ENCODE measurements at places on chromosomes 3 and 15. TPM values are rescaled to one million over a fixed set of nuclear protein-coding genes. Genes with fewer than 3 reads are reported as not detected.

GRCh38 chr3:9168241-9168741 lies 81.2 kb downstream of the SRGAP3 start:
- no peak for DNase-seq

ZBED2 gene
- total RNA-seq, result not detected

C3orf49 gene
- total RNA-seq, result not detected

DNA sequence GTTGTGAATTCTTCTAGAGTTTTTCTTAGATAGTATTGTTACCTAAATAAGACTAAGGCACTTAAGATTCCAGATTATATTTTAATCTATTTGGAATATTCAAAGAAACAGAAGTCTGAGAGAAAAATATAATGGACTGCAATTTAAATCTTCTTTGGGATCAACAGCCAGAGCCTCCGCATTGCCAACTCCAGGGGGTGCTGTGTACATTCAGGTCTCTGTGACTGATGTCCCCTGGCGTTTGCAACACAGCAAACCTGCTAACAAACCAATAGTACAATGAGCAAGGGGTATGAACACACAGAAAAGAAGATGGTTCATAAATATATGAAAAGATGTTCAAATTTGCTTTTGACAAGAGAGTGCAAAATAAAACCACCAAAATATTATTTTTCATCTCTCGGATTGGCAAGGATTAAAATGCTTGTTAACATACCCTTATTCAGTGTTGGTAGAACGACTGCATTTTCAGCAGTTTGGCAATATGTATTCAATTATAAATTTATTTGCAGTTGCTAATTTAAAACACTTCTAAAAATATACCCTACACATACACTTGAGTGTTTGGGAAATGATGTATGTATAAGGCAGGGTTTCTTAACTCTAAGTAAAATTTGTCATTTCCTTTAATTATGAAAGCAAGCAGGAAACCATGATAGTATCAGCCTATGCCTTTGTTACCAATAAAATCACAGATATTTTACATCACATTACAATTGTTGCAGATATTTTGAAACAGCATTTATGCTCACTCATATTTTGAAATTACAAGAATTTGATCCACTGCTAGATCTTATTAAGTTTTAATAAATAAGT lies 16.1 kb upstream of the TM4SF1 start:
- peak; percentile 82 for DNase-seq

PTH1R gene
- not detected for total RNA-seq

GRCh38 chr3:10600296-10600714 lies 94.9 kb upstream of the ATP2B2 start:
- peak; percentile 68 for DNase-seq

LYZL4 gene
- total RNA-seq, result not detected

DNA sequence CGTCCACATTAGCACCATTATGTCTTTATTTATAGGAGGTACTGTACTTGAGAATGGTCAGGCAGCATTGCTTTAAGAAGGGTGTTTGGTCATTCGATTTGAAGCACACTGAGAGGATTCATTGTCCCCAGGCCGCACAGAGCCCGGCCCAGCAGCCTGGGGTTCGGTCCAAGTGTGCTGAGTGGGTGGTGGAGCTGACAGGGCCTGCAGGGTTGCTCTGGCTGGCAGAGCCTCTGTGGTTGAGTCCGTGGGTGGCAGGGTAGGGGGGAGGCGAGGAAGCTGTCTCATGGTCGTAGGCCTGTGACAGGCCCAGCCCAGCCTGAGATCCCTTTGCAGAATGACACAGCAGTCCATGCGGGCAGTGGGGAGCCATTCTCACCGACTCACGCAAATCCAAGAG lies 227.7 kb upstream of the TOPAZ1 start:
- DNase-seq, result no peak

DNA sequence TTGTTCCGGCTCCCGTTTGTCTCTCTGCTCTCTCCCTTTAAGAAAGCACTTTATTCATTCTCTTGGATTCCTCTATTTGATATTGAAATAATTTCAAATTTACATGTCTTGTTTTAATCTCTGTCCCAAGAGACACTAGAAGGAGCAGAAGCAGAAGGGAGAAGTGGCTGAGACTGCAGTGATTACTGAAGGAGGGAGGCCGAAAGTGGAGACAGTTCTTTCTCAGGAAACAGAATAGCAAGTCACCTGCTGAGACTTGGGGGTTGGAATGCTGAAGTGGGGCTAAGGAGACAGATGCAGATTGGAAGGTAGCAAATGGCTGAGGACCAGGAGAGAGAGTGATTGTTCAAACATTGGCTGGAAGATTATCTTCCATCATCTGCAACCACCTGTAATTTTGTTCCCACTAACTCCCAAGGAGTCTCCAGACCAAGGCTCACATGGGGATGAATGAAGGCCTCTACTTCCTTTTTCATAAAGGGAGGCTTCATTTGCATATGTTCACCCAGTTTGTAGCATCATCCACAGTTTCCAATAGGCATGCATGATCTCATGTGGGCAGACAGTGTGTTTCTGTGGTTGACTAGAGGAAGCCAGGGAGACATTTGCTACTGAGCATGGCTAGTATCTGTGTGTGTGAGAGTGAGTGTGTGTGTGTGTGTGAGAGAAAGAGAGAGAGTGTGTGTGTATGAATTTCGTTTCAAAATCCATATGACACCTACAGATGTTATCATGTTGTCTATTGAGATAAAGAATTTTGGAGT lies 24.0 kb downstream of the LTF start:
- DNase-seq, result no peak

DNA sequence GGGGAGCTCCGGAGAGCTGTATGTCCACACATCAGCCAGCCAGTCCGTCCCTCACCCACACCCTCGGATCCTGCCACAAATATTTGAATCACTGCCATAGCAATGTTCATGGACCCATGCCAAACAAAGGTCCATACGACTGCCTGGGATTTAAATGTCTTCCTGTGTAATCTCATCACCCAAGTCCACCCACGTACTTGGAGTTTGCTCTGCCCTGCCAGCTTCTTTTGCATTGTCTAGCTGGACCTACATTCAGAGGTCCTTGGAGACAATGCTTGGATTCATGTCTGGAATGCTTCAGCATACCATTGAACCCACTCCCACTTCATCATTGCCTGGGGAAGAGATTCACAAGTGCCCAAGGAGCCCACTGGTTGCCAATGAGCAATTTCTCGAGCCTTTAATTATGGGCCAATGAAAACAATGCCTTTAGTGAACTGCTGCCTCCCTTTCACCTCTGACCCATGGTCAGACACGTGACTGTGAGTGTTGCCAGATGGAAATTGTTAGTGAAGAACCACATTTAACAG lies 90.4 kb upstream of the PHLDB2 start:
- DNase-seq, result peak; percentile 98

GRCh38 chr15:59329570-59330350 lies 42.9 kb downstream of the MYO1E start:
- peak; percentile 12 for DNase-seq

HTR3E gene
- not detected for total RNA-seq

DNA sequence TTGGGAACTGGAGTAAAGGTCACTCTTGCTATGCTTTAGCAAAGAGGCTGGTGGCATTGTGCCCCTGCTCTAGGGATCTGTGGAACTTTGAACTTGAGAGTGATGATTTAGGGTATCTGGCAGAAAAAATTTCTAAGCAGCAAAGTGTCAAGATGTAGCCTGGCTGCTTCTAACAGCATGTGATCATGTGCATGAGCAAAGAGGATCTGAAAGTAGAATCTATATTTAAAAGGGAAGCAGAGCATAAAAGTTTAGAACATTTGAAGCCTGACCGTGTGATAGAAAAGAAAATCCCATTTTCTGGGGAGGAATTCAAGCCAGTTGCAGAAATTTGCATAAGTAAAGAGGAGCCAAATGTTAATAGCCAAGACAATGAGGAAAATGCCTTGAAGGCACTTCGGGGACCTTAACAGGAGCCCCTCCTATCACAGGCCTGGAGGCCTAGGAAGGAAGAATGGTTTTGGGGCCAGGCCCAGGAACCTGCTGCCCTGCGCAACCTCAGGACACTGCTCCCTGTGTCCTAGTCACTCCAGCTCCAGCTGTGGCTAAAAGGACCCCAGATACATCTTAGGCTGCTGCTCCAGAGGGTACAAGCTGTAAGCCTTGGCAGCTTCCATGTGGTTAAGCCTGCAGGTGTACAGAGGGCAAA lies 212.2 kb upstream of the LINGO1 start:
- no peak for DNase-seq

GRCh38 chr3:16053794-16054193 lies 120.7 kb upstream of the GALNT15 start:
- no peak for DNase-seq

POPDC2 gene
- 0.07 TPM for total RNA-seq

- DNase-seq, result no peak
Observed at GRCh38 chr15:80902298-80902801, 87.3 kb downstream of the MESD start.

DNA sequence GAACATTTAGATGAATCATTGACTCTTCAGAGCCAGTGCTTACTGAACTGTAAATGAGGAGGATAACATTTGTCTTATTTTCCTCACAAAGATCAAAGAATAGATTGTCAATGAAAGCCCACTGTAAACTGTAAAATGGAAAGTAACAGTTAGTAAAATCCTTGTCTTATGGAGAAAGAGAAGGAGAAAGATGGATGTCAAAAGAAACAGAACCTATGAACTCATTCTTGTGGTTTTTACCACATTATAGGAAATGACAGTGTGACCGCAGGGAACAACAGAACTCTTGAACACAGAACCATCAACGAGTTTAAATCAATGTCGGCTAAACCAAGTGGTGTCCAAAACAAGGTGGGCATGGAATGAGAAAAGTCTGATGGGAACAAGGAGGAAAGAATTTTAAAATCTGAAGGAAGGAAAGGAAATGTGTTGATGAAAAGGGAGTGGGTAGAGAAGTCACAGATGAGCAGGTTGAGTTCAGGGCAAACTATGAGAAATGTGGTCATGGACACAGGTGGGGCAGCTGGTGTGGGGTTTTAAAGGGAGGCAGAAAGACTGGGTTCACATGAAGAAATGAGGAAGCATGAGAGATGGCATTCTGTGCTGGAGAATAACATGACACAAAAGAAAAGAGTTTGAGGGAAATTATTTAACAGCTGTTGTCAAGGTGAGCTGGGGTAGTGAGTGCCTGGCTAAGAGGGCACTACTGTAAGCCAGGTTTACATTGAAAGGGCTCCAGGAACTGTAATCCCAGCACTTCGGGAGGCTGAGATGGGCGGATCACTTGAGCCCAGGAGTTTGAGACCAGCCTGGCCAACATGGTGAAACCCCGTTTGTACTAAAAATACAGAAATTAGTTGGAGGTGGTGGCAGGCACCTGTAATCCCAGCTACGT lies 42.4 kb upstream of the ETV5 start:
- DNase-seq, result no peak

KNG1 gene
- total RNA-seq, result not detected

DNA sequence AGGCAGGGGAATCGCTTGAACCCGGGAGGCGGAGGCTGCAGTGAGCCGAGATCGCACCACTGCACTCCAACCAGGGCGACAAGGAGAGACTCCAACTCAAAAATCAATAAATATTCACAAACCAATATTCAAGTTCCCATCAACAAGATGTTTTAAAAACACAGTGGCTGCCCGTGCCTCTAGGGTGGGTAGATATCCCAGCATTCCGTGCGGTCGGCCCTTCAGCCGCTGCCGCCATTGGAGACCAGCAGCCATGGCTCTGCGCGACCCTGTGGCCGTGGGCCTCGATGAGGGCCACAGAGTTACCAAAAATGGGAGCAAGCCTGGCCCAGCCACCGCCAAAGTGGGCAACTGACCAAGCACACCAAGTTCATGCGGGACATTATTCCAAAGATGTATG lies 6.7 kb downstream of the ULK4 start:
- DNase-seq, result no peak
